ENCODE measurements at places on chromosomes 1 and 21.
A peak's percentile ranks its signal among the peaks of the same experiment; 100 is the strongest.

DNA sequence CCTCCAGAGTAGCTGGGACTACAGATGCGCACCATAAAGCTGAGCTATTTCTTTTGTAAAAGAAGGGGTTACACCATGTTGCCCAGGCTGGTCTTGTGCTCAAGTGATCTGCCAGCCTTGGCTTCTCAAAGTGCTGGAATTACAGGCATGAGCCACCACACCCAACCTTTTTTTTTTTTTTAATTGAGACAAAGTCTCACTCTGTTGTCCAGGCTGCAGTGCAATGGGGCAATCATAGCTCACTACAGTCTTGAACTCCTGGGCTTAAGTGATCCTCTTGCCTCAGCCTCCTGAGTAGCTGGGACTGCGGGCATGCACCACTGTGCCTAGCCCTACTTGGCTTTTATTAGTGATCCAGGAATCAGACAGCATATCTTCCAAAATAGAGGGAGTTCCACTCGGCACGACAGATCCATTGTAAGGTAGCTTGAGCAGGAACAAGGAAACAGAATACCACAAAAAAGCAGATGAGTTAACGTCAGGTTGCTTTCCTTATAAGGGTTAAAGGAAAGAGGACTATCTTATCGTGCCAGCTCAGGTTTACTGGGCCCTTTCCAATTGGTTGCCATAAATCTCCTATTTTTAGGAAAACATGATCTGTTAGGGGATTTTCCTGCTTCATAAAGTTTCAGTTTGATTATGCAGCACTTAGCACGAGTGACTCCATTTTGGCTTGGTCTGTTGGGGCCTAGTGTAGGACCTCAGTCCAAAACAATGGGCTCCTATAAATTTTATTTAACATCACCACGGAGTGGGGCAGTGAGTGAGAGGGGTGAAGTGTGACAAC is 45.2 kb downstream of the NENF start:
- no peak for DNase-seq

GRCh38 chr1:76496871-76497270 is 370.4 kb upstream of the ST6GALNAC5 start:
- DNase-seq, result no peak

GRCh38 chr1:67342076-67342890 is 34.6 kb downstream of the IL12RB2 start:
- DNase-seq, result no peak

GRCh38 chr1:152502496-152503180 is 8.0 kb upstream of the LCE5A start:
- DNase-seq, result no peak

- no peak for DNase-seq
Observed at GRCh38 chr1:7322912-7323311, 448.2 kb upstream of the VAMP3 start.

GRCh38 chr1:32736812-32737791 is 34.5 kb upstream of the SYNC start:
- DNase-seq, result no peak

DNA sequence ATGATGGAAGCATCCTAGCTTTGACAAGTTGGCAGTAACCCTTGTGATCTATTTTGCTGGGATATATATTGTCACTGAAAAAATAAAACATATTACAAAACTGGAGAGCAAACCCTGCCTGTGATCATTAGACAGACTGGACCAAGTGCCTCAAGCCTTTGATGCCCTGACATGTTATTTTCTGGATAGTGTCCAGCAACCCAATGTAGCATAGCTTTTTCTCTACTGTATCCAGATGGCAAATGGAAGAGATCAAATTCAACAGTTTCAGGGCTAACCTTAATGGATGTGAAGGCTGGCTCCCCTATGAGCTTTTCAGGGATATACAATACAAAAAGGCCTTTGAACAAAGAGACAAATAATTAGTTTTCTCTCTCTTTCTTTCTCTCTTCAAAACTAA is 25.1 kb downstream of the WARS2 start:
- DNase-seq, result no peak

DNA sequence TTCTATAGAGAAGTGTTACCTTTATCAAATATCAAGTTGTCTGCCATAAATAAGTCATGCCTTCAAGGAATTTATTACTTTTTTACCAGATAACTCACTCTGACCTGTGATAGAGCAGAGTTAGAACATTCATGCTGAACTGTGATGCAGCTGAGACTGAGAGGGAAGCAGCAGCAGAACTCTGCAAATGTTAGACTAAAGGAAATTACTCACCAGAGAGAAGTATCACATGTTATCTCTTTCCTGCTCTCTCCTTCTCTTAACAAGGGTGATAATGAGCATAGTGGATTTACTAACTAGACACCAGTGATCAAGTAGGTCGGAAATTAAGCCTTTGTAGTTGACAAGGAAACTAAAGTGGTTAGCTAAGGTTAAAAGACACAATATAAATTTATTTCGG is 181.6 kb downstream of the RASAL2 start:
- no peak for DNase-seq

GRCh38 chr1:225440380-225441221 is 12.8 kb upstream of the LBR start:
- DNase-seq, result peak; percentile 46

GRCh38 chr1:30872948-30873263 is 35.7 kb downstream of the SDC3 start:
- DNase-seq, result no peak

GRCh38 chr1:207831517-207832327 is 79.2 kb downstream of the CD34 start:
- no peak for DNase-seq

DNA sequence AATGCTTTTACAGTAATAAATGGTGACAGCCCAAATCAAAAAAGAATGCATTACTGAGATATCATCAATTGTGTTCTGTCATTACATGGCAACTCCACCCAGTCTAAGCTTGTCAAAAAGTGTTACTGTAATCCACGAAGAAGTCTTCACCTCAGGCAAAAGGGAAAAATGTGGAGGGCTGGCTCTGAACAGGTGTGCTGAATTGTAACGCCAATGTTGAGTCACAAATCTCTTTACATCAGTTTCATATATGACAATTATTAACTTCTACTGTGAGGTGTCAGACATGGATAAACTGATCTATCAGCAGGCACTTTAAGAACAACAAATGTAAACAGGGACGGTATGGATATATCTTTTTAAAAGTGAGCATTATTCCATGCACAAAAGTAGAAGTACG is 98.5 kb upstream of the DMRTA2 start:
- DNase-seq, result no peak

GRCh38 chr1:18512883-18513282 is 32.2 kb downstream of the KLHDC7A start:
- DNase-seq, result no peak

DNA sequence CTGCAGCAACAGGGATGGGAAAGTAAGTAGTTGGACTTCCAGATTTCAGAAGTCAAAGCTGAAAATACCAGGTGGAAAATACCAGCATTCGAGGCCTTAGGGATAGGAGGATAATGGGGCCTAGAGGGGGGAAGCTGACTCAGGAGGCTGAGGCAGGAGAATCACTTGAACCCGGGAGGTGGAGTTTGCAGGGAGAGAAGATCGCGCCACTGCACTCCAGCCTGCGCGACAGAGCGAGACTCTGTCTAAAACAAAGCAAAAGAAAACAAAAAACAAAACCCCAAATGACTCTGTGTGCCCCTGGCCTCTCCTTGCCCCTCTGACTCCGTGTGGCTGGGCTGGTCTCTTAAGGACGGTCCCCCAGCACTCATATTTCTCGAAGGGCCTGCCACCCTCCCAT is 3.4 kb downstream of the SH2D2A start:
- no peak for DNase-seq

- DNase-seq, result no peak
Observed at GRCh38 chr1:234621657-234622335, 11.8 kb upstream of the IRF2BP2 start.

- DNase-seq, result no peak
Observed at GRCh38 chr1:212139526-212140135, 104.1 kb downstream of the DTL start.

- DNase-seq, result peak; percentile 23
Observed at GRCh38 chr1:159974350-159974965, 20.4 kb upstream of the SLAMF9 start.

GRCh38 chr1:231857609-231858135 is 231.1 kb downstream of the DISC1 start:
- no peak for DNase-seq

DNA sequence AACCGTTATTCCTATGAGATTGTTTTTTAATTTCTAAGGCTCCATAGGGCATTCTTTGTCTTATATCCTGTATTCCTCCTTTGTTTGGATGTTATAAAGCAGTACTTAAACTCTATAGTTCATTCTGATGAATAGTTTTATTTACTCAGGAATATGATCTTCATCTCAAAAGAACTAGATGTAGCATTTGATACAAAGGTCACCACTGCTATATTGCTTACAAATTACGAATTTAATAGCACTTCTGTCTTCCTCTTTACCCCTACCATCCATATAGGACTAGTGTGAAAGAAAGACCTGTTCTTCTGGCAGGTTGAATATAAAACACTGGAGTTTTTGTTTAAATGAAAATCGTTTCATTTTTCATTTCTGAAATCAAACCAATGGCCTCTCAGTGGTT is 468.1 kb upstream of the CXADR start:
- no peak for DNase-seq

- no peak for DNase-seq
Observed at GRCh38 chr1:184553845-184554244, 167.0 kb downstream of the C1orf21 start.

- DNase-seq, result no peak
Observed at GRCh38 chr1:4755864-4756504, 101.6 kb downstream of the AJAP1 start.

- no peak for DNase-seq
Observed at GRCh38 chr1:74246315-74246714, 11.1 kb downstream of the TNNI3K start.

- DNase-seq, result no peak
Observed at GRCh38 chr1:220313576-220313975, 41.3 kb upstream of the RAB3GAP2 start.

GRCh38 chr1:18989176-18989799 is 32.8 kb upstream of the IFFO2 start:
- DNase-seq, result no peak

GRCh38 chr1:94648225-94649007 is 106.9 kb upstream of the F3 start:
- DNase-seq, result peak; percentile 81

DNA sequence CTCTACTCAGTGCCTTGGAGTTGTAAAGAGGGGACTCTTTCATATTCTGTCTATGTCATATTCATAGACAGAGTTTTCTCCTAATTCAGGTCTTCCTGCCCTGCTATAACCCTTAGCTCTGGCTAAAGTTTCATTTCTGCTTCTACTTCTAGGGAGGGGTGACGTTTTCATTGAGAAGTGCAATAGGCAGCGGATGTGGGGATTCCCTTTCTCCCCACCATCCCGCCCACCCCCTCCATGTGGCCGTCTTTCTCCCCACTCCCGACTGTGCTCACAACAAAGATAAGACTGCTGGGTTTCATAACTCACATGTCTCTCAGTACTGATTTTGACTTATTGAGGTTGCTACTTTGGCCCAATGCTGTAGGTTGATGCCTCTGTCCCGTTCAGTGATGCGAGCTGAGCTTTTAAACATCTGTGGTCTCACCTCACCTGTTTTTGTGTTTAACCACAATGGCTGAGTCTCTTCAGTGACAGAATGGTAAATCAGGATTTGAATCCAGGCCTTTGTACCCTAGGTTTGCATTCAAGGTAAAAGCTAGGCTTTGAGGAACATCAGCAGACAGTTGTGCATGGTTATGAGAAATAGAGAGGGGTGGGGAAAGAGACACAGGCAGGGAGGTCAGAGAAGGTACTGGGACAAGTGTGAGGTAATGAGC is 7.8 kb upstream of the KIF14 start:
- no peak for DNase-seq

DNA sequence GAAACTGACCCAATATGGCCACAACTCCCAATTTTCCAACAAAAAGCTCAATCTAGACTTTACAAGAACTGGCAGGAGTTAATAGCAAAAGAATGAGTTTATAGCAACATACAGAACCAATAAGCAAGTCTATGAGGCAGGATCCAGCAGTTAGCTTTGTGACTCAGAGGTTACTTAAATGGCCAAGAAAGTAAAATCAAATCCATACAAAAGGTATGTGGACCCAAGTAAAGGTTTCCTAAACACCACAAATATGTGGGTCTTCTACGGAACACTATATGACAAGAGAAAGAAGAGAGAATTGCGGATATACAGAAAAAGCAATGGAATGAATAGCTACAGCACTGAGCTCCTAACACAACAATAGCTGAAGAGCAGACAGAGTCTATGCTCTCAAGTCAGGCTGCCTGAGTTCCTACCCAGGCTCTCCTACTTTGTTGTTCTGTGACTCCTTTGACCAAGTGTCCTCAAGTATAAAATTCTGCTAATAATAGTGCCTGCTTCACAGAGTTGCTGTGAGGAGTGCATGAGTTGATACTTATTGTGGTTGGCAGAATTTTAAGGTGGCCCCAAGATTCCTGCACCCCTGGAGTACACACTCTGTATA is 204.3 kb downstream of the SMYD3 start:
- DNase-seq, result no peak

- DNase-seq, result no peak
Observed at GRCh38 chr1:192133350-192133926, 24.8 kb upstream of the RGS18 start.

DNA sequence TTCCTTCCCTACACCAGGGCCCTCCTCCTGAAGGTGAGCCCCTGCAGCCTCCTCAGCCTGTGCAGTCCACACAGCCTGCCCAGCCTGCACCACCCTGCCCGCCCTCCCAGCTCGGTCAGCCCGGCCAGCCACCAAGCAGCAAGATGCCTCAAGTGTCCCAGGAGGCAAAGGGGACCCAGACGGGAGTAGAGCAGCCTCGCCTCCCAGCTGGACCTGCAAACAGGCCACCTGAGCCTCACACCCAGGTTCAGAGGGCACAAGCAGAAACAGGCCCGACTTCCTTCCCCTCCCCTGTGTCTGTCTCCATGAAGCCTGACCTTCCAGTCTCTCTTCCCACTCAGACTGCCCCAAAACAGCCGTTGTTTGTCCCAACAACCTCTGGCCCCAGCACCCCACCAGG is 38.8 kb downstream of the ZBTB17 start:
- DNase-seq, result no peak

DNA sequence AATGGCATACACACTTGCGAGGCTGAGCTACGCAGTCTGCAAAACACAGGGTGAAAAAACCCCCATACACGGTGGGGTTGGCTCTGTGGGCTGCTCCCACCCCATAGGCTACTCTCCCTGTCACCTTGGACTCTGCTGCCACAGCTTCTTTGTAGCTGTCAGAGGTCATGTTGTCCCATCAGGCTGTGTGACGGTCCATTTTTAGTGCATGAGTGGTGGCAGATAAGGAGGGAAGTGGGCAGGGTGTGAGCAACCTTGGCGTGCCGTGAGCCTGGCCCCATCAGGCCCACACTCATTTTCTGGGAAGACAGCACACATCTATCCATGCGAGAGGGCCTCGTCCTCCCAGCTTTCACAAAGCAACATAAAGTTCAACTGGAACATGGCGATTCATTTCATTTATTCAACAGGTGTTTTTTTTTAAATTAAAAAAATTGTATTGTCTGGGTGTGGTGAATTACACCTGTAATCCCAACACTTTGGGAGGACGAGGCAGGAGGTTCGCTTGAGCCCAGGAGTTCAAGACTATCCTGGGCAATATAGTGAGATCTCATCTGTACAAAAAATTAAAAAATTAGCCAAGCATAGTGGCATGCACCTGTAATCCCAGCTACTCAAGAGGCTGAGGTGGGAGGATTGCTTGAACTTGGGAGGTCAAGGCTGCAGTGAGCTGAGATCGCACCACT is 9.5 kb downstream of the GPR137B start:
- DNase-seq, result no peak

Measured in right atrium auricular region (tissue), 2 donors.